ENCODE measurements at places on chromosomes 2 and 18.

GRCh38 chr2:240964704-240965295 lies 33.6 kb upstream of the SNED1 start:
- DNase-seq: no peak

GRCh38 chr2:173741759-173742158 lies 223.4 kb downstream of the SP3 start:
- no peak for DNase-seq

GRCh38 chr2:29012211-29012681 lies 31.1 kb downstream of the TOGARAM2 start:
- no peak for DNase-seq

DNA sequence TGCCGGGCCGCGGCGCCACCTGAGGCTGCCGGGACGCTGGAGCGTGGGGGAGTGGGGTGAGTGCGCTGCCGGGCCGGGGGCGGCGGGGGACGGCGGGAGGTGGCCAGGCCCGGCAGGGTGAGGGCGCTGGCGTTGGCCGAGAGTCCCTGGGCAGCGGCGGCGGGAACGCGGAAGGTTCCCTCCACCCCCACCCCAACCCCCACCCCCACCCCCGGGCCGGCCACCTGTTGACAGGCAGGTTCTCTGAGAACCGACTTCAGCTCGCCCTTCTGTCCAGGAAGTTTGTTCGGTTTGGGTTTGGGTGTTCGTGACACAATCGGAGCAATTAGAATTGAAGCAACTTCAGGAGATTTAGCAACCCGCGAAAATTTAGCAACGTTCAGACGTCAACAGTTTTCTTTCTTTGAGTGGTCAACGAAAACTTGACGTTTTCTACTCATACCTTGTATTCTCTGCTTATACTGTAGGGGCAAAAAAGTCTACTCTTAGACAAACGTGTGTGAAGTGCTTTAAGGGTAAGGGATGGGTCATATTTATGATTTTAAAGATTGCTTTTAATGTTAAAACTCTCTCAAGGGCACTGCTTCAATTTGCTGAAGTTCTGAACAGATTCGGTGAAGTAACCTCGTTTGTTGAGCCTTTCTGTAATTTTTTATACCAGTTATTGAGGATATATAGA lies 9.3 kb downstream of the OTX1 start:
- peak; percentile 26 for DNase-seq

DNA sequence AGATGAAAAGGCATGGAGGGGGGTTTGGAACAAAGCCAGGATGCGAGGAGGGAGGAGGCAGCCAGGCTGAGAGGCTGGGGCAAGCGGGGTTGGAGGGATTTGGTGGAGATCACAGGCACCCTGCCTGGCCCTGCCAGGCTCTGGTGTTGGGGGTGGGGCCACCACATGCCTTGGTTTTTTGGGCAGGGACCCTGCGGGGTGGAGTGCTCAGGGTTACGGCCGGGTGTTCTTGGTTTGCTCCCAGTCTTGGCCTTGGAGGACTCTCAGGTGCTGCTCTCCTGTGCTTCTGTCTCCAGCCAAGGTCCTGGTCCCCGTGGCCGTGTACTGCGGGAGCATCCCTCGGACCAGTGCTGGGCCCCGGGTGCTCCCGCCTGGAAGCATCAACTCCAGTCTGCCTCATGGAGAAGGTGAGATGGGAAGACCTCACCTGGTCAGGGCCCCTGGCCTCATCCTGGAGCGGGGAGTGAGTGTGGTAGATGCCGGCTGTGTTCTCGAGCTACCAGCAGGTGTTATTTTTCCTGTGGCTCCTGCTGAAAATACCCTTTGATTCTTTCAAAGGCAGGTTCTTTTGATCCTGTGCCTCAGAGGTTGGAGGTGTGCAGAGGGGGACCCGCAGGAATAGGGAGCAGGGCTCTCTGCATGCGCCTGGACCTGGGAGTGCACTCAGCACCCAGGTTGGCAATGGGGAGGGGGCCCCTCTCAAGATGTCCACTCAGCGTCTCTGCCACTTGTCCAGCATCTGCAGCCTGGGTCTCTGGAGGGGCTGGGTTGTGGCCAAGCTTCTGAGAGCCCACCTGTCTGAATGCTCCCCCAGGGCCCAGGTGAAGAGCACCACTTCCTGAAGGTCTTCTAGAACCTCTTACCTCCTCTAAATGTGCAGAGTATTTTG lies 17.0 kb downstream of the TOGARAM2 start:
- no peak for DNase-seq

GRCh38 chr2:217655651-217656050 lies 347.1 kb downstream of the TNS1 start:
- no peak for DNase-seq

GRCh38 chr18:37362158-37362890 lies 203.3 kb downstream of the CELF4 start:
- no peak for DNase-seq

Measured in GM20000 (cell line).